Adrenal gland (tissue), 19 donors: ENCODE measurements at places on chromosomes 1 and 21. TPM values are rescaled to one million over a fixed set of nuclear protein-coding genes. Genes with fewer than 3 reads are reported as not detected.

GRCh38 chr1:111904478-111905218, 84.8 kb downstream of the KCND3 start:
- no peaks in the 10 kb centered on the region for H3K36me3 ChIP-seq
- H3K4me1 ChIP-seq: no peaks in the 10 kb centered on the region
- H3K27me3 ChIP-seq: no peaks in the 10 kb centered on the region
- H3K4me3 ChIP-seq: no peak overlapping the region

GRCh38 chr1:228268881-228269265, 61.0 kb downstream of the OBSCN start:
- H3K4me3 ChIP-seq: no peak overlapping the region
- no peak overlapping the region for H3K27ac ChIP-seq
- no peaks in the 10 kb centered on the region for H3K27me3 ChIP-seq
- no peaks in the 10 kb centered on the region for H3K4me1 ChIP-seq
- H3K36me3 ChIP-seq: no peaks in the 10 kb centered on the region
- no peak for DNase-seq

DNA sequence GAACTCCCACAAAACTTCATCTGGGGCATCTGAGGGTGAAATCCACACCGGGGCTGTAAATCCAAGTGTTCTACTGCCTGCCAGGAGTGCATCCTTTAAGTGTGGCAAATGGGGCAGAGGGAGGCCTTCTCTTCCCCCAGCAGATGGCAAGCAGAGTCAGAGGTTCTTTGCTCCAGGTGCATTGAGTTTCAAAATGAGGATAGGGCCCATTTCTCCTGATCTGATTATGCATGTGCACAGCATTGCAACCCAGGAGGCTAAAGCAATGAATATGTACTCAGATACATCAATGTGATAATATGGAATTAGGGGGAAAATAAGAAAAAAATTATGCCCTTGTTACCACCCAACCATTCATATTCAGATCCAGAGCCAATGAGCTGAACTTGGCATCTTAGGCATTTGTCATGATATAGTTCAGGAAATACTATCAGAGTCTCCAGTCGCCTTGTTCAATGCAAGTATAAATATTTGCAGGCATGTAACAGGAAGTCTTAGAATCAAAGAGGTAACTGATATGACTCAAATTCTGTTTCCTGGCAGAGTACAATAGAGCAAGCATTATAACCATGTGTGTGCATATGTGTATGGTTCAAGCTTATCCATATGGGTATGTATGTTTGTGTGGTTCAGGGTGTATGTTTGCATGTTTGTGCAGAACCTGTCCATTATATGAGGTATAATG, 473.8 kb upstream of the PKN2 start:
- H3K4me1 ChIP-seq: no peaks in the 10 kb centered on the region
- H3K36me3 ChIP-seq: no peaks in the 10 kb centered on the region
- DNase-seq: no peak
- H3K27ac ChIP-seq: no peak overlapping the region

- H3K4me3 ChIP-seq: no peak overlapping the region
- H3K27ac ChIP-seq: no peak overlapping the region
- H3K27me3 ChIP-seq: no peaks in the 10 kb centered on the region
- H3K4me1 ChIP-seq: peaks cover 9% of the 10 kb centered on the region
- no peaks in the 10 kb centered on the region for H3K36me3 ChIP-seq
These were observed 12.1 kb upstream of the PROK1 start for GRCh38 chr1:110438893-110439292.

- no peak for DNase-seq
- H3K4me3 ChIP-seq: no peak overlapping the region
- H3K36me3 ChIP-seq: no peaks in the 10 kb centered on the region
- peaks cover 4% of the 10 kb centered on the region for H3K4me1 ChIP-seq
- no peak overlapping the region for H3K27ac ChIP-seq
These were observed 52.5 kb downstream of the POU2F1 start for GRCh38 chr1:167273027-167273800.

The HSD3B2 gene
- 5,619 TPM for total RNA-seq

The OR10Z1 gene
- not detected for total RNA-seq

The TMEM61 gene
- 7.8 TPM for total RNA-seq

The TNNI3K gene
- 0.88 TPM for total RNA-seq

The RLF gene
- 18.1 TPM for total RNA-seq

The SHE gene
- 20.1 TPM for total RNA-seq

The CBR3 gene
- 3.3 TPM for total RNA-seq
